ENCODE measurements at places on chromosomes 1 and 21.

DNA sequence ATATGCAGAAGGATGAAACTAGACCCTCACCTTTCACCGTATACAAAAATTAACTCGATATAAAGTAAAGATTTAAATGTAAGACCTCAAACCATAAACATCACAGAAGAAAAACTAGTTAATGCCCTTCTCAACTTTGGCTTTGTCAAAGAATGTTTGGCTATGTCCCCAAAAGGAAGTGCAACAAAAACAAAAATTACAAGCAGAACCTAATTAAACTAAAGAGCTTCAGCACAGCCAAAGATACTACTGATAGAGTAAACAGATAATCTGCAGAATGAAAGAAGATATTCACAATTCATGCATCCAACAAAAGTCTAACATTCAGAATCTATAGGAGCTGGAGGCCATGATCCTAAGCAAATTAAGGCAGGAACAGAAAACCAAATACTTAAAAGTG is 824.6 kb upstream of the NEGR1 start:
- DNase-seq: no peak

DNA sequence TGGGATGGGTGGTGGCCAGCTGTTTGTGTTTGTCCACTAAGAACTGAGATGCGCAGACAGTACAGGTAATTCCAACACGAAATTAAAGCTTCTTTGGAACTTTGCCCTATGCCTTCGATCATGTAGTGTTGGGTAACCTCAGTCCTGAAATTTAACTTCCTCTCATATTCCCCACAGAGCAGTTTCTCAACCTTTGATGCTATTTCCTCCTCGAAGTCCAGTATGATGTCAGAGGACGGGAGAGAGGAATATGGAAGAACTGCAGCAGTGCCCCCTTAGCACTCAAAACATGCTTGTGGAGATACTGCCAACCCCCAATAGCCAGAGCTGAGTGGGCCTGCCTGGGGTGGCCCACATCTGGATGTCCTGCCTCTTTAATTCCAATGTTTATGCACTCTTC is 3.6 kb downstream of the LPAR3 start:
- DNase-seq: no peak

DNA sequence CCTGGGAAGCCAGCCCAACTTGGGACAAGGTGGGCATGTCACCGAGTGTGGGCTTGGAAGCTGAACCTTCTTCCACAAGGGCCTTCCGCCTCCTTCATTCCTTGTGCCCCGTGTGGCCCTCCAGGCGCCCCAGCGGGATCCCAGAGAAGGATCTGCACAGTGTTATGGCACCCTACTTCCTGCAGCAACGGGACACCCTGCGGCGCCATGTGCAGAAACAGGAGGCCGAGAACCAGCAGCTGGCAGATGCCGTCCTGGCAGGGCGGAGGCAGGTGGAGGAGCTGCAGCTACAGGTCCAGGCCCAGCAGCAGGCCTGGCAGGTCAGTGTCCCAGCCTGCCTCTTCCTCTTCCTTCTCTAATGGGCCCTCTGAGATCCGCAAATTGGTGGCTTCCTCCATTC is 5.8 kb upstream of the BGLAP start:
- no peak for DNase-seq

- no peak for DNase-seq
Measured at GRCh38 chr1:159187033-159187432, 15.6 kb downstream of the CADM3 start.

DNA sequence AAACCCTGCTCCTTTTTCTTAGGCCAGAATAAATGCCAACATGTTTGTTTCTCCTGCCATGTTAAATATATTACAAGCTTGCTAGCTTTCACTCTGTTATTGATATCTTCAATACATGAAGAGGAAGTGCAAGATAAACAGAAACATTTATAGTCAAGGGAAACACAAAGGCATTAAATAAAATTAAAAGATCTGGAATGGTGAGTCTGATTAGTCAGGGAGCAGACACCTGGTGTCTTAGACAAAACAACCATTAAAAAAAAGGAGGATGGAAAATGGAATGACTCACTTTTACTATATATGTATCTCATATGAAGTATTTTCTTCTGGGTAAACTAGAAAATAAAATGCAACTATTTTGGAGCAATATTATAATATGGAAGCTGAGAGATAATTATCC is 123.3 kb downstream of the SMYD3 start:
- no peak for DNase-seq

DNA sequence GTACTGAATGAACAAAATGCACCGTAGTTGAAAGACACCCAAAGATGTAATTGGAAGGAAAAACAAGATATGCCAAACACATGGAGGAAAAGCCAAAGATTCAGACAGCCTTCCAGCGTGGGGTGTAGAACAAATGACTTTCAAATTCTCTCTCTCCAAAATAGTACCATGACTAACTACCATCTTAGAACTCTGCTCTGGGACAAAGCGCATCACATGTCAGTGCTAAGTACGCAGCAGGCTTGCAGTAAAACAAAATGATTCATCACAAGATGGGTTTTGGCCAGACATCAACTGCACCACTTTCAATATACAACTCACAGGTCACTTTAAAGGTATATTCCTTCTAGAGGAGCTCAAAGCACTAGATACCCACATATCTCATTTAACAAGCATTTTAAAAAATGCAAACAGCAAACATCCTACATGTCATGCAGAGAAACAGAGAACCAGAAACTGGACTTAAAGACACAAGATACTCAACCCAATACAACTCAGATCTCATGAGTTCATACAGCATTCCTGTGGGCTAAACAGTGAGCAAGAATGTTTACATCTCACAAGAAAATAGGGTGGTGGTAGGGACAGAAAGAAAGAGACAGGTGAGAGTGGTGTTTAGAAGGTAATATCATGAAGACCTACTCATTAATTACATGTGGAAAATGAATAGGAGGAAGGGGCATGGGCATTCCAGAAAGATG is 75.7 kb downstream of the BCAR3 start:
- DNase-seq: no peak

DNA sequence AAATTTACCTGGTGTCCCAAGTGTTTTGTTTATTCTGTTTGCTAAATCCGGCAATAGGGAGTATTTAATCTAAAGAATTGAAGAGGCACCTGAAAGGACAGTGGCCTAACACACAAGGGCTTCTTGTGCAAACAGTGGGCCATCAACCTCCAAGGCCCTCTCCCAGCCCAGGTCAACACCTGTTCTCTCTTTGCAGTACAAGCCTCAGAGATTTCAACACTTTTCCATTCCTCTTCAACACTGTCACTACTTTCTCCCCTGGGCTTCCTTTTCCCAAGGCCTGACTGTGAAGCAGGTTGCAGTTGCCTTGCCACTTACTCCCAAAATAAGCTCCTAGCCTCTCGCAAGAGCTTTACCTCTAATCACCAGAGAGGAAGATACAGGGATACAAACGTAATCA is 3.2 kb upstream of the SNAPIN start:
- DNase-seq: no peak

- DNase-seq: no peak
Measured at GRCh38 chr1:183783342-183783741, 21.6 kb upstream of the RGL1 start.

DNA sequence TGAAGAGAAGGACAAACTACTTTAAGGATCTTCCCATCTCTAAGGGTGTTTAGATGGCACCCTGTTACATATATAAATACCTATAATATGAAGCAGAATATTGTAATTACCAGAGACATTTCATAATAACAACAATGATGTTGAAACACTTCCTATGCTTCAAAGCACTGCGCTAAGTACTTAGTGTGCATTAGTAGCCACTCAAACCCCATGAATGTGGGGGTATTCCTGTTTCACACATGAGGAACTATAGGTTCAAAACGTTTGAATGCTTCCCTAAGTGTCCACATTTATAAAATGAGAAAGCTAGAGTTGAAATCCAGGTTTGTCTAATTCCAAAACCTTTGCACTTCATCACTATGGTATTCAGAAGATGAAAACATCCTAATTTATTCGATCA is 18.5 kb upstream of the OR10J5 start:
- no peak for DNase-seq

DNA sequence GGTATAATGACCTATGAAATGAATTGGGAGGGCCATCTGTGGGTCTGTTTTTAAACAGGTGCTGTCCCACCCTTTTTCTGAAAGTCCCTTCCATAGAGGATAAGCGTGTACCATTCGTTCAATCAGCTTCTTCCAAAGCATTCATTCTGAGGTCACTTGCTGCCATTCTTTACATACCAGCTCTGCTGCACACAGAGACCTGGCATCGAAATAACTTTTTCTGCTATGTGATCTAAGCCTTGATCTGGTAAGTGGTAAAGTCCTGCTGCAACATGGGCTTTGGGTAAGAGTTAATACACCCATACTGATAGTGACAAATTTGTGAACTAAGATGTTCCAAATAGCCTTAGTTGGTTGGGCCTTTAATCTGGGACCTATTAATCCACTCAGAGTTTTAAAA is 38.9 kb downstream of the DR1 start:
- DNase-seq: no peak

- no peak for DNase-seq
Measured at GRCh38 chr1:93804412-93804811, 74.6 kb downstream of the DNTTIP2 start.

DNA sequence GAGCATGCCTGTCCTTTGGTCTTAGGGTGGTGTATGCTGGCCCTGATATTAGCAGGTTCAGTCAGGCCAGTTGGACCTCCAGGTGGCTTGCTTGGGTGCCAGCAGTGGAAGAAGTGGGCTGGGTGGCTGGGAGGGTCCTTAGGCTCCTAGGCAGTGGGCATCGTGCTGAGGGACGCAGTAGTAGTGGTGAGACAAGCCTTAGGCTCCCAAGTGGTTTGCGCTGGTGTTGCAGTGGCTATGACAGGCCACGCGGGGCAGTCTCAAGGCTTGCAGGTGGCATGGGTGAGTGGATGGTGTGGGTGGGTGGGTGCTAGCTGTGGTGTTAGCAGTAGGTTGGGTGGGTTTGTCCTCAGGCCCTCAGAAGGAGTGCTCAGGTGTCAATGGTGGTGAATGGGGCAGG is 162.3 kb downstream of the FMN2 start:
- DNase-seq: no peak

GRCh38 chr1:216742625-216743024 is 19.4 kb upstream of the ESRRG start:
- DNase-seq: no peak

DNA sequence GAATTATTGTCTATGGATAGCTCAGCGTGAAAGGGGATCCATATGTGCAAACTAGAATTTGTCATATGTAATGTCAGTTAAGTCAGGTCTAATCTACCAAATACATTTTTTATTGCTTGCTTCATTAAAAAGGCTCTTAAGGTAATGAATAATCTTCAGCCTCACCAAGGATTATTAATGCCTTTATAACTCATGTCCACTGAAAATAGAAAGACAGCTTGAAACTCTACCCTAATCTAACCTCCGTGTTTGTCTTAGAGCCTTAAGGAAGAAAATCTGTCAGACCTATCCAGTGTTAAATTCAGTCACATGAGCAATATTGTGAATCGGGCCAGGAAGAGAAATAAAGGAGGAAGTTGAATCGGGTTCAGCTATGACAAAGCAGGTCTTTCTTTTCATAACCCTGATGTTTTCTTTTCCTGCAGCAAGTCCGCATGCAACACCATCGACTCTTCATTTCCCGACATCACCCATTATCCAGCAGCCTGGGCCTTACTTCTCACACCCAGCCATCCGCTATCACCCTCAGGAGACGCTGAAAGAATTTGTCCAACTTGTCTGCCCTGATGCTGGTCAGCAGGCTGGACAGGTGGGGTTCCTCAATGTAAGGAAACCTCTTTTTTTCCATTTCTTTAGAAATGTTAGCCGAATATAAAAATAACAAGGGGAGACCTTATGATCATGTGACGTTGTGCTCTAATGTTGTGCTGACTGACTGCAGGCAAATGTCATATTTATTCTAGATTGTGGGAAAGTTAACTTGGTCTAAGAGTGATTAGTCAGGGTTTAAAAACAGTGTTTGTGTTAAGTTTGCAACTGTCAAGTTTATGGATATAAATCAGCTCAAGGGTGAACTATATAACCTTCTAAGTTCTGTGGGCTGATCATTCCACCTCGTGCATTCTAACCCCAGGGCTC is 321.0 kb downstream of the TM2D1 start:
- DNase-seq: no peak

- DNase-seq: no peak
Measured at GRCh38 chr1:176987016-176987415, 177.5 kb downstream of the ASTN1 start.

GRCh38 chr1:67611846-67612245 is 73.2 kb upstream of the GADD45A start:
- DNase-seq: no peak

DNA sequence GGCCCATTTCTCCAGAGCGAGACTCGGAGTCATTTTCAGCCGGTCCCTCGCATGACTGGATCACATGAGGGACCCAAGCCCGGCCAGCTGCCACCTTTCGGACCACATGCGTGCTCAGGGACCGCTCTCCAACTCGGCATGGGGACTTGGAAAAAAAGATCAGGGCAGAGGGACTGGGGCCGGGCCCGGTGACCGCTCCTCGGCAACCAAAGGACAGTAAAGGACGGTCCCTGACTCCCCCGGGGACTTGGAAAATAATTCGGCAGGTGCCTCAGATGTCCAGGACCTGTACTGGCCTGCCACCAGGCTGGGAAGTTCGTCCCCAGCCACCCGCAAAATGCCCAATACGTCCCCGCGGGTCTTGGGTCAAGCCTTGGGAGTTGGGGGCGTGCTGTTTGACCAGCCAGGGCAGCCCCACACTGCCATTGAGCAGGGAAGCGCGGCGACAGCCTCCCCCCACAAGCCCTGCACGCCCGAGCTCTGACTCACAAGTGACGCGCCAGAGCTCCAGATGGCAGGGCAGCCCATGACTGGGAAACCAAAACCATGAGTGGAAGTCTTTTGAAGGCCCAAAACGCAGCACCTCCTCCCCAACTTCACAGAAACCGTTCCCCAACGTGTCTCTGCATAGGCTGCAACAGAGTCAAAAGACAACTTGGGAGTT is 134.5 kb downstream of the LIPI start:
- DNase-seq: no peak

- DNase-seq: no peak
Measured at GRCh38 chr1:10906866-10907519, 105.5 kb upstream of the TARDBP start.

- no peak for DNase-seq
Measured at GRCh38 chr1:5921671-5922070, 70.6 kb downstream of the NPHP4 start.

GRCh38 chr1:67209521-67209920 is 43.3 kb downstream of the IL23R start:
- no peak for DNase-seq

DNA sequence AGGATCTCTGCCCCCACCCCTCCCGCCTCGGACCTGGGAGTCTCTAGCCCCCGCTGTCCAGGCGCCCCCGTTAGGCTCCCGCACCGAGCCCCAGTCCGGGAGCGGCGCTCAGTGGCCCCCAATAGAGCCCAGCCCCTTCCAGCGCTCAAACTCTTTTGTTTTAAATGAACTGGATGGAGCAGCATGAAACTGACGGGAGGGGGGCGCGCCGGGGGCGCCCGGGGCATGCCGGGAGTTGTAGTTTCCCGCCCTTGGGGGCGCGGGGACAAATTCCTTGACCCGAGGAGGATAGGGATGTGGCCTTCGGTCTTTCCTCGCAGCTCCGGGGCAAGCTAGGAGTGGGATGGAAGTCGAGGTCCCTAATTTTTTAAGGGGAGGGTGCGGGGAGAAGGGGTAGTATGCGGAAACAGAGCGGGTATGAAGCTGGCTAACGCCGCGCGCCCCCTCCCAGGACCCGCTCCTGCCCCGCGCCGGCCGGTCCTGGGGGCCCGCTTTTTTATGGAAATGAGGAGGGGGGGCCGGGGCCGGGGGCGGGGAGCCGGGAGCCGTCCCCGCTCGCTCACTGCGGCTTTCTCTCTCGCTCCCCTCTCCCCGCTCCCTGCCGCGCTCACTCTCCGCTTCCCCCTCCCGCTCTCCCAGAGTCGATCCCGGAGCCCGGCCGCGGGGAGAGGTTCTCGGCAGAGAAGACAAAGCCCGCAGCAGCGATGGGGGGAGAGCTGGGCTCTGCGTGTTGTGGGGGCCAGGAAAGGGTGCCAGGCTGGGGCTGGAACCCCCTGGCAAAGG is at the start of gene MEX3A:
MEX3A (minus strand) TSS at position 157 of the 783 bp plus-strand sequence. CDS start 467 bp downstream, outside the sequence.
- DNase-seq: no peak

Data from stimulated activated CD8-positive, alpha-beta memory T cell treated with anti-CD3 and anti-CD28 coated beads, Interleukin-7, amount 100 ng/mL, for 4 hours (primary cell).